ENCODE measurements at places on chromosomes 7 and 10.

- no peak for DNase-seq
Observed at GRCh38 chr10:119231654-119232053, 24.3 kb downstream of the GRK5 start.

GRCh38 chr7:49563693-49564378, 209.6 kb upstream of the VWC2 start:
- DNase-seq = no peak

GRCh38 chr7:17380736-17381662, 82.5 kb downstream of the AHR start:
- DNase-seq = no peak

DNA sequence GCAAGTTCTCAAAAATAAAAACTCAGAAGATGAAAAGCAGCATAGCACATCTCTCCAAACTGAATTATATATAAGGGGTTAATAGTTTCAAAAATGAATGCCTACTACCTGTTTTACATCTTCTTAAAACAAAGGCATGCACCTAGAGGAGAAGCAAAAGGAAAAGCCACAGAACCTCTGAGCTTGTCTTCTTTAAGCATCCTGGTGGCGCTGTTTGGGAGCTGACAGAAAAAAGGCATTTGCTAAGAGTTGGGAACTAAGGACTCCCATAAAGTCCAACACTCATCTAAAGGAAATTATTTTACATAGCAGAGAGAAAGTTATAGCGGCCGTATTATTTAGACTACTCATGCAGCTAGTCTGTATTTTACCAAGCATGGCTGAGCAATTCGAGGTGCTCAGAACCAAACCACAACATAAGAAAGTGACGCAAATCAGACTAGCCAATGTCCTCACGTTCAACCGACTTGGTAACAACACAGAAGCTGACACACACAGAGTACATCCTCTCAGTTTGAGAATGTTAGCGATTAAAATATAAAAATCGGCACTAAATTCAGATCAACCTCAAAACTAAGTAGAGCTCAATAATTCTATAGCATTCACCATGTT, 38.8 kb downstream of the PTN start:
- DNase-seq = no peak

Measured in NCI-H460 (cell line).